ENCODE measurements at places on chromosomes 6 and 20.

- DNase-seq, result no peak
These were observed 30.3 kb upstream of the VEGFA start for GRCh38 chr6:43739642-43740091.

GRCh38 chr6:163563318-163563717 is 148.8 kb downstream of the QKI start:
- DNase-seq, result no peak

DNA sequence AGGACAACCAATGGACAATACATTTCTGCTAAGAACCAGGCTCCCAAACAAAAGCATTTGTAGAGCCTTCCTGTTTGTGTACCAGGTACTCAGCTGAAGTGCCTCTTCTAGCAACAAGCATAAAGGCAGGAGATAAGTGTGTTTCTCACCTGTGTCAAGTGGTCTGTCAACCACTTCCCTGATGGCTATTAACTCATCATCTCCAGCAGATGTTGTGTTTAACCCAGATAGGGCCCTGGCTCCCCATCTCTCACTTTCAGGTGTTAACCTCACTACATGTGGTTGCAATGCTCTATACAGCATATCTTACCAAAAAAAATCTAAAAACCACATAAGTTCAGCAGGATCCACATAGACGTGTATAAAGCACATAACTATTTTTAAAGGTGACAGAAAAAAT is 9.6 kb upstream of the IL17A start:
- DNase-seq, result no peak

- no peak for DNase-seq
These were observed 357.5 kb downstream of the HDGFL1 start for GRCh38 chr6:22926790-22927354.

DNA sequence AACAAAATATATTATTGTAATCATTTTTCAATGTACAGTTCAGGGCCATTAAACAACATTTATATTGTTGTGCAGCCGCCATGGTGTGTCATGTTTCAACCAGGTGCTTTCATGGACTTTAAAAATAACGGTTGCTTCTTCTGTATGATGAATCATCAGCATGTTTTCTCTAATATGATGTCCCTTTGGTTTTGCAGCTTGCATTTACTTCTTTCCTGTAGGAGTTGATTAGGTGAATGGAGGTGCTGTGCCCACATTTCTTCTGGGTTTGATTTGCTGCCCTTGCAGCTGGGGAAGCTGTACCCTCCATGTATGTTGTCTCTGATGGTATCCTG is 54.9 kb upstream of the TULP4 start:
- no peak for DNase-seq

GRCh38 chr6:15593798-15594197 is 69.0 kb downstream of the DTNBP1 start:
- no peak for DNase-seq

DNA sequence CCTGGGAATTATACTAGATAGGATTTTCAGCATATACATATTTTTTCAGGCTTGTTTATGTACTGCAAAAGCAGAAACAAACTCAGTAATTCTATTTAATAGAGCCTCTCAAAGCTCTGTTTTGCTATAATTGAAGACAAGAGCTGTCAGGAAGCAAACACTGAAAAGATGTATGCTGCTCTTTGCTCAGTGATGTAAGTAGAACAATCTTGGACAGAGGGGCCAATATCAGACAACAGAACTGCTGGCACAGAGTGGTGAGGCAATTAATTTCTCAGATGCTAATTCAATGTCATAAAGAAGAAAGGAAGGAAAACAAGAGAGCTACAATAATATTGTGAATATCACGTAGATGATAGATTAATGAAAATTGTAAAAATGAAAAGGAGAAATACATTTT is 663.3 kb upstream of the ADGRB3 start:
- DNase-seq, result no peak

DNA sequence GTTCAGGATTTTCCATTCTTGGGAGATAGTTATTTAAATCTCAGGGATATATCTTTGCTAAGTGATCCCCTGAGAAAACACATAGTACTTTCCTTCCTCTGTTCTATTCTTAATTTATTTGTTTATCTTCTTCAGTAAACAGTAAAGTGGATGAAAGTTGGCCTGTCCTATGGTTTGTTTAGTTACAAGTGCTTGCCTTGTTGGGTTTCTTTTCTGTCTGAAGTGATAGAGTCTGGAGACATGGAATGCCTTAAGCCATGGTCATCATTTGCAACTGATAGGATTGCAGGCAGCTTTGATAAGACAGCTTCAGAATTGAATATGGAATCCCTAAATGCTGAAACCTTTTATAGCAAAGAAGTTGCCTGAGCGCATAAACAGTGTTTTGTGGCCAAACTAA is 4.9 kb downstream of the ADGRG6 start:
- no peak for DNase-seq
